ENCODE measurements at places on chromosomes 13 and 19.

GRCh38 chr19:42174958-42175734 lies 42.3 kb downstream of the DEDD2 start:
- DNase-seq = no peak

- DNase-seq = no peak
Measured at GRCh38 chr13:85597790-85598500, 201.3 kb downstream of the SLITRK6 start.

DNA sequence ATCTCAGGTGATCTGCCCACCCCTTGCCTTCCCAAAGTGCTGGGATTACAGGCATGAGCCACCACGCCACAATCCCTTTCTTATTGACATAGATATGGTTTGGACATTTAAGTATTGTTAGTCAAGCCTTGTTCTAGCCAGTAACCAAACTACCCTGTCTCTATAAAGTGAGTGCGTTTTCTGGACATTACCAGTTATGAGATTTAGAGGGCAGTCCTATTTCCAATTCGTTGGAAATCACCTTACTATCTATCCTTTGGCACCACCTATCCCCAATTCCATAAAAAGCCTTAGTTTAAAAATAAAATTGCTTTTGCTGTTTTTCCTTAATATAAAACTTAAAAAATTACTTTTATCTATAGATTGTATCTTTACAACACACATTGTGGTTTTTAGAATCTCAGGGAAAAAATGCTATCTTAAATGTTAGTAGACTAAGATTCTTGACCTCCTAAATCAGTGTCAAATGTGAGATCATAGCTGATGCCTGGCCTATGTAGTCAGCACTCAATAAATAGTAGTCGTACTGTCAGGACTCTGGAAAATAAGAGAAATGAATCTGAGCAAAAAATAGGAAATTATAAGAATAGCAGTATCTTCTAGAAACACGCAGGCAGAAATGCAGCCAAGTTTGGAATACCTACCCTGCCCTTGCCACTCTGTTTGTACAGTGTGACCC lies 57.0 kb downstream of the NUFIP1 start:
- DNase-seq = no peak

DNA sequence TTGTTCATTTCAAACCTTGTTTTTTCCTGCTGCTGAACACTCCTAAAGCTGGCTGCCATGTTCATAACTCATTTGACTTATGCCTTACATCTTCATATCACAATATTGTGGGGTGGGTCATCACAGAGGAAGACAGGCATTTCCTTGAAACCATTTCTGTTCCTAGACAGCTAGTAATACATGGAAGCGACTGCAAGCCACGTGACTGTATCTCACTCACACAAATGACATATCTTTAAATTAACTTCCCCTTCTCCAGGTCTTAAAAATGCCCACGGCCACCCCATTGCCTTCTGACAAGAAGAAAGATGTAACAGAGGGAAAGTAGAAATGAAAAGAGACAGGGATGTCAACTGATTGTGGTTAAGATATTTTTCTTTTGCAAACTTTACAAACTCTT lies 236.8 kb downstream of the LMO7 start:
- no peak for DNase-seq

DNA sequence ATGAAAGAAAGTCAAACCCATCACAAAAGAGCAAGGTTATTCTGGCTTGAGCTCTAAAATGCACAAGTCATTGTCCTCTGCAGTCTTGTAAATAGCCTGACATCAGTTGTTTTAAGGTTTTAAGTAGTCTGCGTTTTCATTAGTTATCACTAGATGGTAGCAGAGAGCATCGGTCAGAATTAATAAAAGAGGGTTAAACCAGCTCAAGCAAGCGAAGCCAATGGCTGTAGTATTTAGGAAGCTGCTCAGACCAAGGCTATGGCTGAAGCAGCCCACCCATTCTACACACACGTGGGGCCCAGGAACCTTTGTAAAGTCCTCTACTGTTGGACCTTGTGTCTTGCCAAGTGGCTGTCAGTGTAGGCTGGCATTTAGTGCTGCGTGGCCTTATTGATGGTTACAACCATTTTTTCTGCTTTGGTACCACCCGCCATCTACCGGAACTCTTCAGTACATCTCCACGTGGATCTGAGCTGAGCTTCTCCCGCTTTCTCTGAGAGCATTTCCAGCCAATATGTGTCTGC lies 13.3 kb upstream of the ZNF57 start:
- no peak for DNase-seq

GRCh38 chr13:105878119-105878700 lies 657.3 kb downstream of the EFNB2 start:
- no peak for DNase-seq

GRCh38 chr13:95535243-95535642 lies 17.3 kb upstream of the CLDN10 start:
- no peak for DNase-seq

DNA sequence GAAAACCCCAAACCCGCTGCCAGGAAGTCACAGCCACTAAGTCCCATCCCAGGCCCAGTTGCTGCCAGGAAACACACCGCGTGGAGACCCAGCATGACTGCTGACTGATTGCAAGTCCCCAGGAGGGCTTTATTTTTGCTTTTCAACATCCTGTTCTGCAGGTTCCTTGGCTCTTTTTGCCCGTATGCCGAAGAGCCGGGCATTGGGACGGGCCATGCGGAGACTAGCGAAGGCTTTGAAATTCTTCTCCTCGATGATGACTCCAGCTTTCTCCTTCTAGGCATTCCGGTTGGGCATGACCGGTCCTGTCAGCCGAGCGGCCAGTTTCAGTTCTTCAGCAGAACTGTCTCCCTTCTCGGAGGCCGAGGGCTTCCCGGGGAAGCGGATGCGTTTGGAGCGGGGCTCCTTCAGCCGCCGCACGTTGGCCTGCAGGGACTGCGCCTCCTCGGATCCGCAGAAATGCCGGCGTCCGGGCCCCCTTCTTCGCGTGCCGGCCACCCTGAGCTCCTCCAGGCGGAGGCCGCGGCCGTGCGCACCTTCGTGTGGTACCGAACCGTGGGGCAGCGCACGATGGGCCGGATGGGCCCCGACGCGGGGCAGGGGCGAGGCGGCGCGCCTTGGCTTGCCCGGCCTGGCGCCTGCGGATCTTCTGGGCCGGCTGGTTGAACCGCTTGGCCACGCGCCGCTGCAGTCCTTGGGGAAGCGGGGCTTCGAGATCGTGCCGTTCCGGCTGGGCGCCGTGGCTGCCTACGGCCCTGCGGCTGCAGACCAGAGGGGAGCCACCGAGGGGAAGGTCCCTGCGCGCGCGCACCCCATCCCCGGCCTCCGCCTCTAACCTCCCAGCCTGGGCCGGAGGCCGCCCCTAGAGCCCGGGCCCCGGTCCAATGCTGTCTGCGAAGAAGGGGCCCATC lies 15.2 kb downstream of the ZSCAN5C start:
- peak; percentile 40 for DNase-seq

DNA sequence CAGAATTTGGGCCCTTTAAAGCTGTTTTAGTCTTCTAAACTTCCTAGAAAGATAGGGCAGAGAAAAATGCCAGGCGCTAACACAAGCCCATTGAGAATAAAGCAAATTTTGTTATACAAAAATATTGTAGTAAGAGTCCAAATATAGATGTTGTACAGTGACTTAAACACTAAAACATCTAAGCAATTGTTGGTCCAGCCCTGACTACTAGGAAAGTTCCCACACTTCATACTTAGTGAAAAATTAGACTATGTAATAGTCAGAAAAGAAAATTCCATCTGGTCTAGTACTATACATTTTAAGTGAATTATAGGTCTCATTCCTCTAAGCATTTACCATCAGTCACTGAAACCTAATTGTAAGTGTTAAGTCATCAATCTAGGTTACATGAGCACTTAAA lies 1518.3 kb upstream of the SLC10A2 start:
- DNase-seq = no peak

GRCh38 chr19:20669263-20669662 lies 7.9 kb upstream of the ZNF626 start:
- no peak for DNase-seq

- no peak for DNase-seq
Measured at GRCh38 chr19:44912854-44913253, 1.6 kb upstream of the APOC1 start.

DNA sequence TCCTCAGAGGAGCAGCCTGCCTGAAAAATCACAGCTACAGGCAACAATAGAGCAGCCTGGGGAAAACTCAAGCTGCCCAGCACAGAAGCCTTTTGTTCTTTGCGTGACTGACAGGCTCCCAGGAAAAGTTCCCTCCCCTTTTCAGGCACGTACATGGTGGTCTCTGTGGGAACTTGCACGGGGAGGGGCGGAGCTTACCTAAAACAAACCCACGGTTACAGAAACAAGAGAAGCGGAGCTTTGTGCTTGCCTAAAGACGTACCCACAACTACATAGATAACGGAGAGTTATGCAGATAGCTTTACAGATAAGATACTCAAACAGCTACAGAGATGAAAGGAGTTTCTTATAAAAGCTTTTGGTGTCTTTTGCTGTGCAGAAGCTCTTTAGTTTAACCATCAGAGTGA lies 11.4 kb downstream of the ETFB start:
- peak; percentile 72 for DNase-seq

- DNase-seq = no peak
Measured at GRCh38 chr19:10682397-10683063, 18.7 kb upstream of the QTRT1 start.

- no peak for DNase-seq
Measured at GRCh38 chr19:5703819-5704818, 14.0 kb downstream of the RPL36 start.

GRCh38 chr19:12139269-12139668 lies 881 bp downstream of the ZNF20 start:
- DNase-seq = no peak

DNA sequence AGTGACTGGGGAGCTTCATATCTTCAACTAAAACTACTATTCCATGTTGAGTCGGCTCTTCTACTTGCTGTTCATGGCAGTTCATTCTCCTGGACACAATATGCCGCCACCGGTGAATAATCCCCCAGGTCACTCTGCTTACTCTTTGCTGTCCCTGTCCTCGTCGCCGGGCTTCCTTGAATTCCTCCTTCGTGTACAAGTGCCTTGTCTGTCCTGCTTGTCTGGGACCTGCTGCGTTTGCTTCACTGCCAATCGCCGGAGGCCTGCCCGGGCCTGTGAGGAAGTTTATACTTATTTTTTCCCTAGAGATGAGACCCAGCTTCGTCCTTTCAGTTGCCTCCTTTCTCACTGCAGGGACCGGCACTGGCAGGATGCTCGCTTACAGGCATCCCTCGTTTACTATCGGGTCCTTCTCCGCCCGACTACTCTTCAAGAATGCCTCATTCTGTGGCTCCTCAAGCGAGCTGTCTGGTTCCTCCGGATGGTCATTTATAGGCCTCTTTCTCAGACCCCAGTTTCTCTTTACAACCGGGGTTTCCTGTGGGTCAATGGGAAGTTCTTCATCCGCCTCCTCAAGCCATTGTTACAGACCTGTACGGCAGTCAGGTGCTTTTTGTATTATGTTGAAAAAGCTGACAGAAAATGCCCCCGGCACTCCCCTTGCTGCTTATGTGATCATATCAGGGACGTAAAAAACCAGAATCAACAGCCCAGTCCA lies 5.5 kb upstream of the ERVV-1 start:
- DNase-seq = no peak

DNA sequence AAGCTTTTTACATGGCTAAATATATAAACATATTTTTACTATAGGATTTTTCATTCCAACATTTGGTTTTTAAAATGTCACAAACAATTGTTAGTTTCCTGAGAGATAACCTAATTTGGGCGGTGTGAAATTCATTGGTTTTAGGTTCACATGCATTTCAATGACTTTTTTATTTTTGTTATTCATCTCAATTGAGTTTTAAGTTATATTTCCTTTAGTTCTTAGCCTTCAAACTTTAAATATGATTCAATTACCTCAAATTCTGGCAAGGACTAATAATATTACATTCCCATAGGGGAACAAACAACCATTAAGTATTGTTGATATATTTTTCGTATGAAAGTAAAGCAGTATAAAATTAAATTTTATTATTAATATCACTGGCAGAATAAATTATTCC lies 265.3 kb downstream of the SLITRK6 start:
- DNase-seq = no peak

DNA sequence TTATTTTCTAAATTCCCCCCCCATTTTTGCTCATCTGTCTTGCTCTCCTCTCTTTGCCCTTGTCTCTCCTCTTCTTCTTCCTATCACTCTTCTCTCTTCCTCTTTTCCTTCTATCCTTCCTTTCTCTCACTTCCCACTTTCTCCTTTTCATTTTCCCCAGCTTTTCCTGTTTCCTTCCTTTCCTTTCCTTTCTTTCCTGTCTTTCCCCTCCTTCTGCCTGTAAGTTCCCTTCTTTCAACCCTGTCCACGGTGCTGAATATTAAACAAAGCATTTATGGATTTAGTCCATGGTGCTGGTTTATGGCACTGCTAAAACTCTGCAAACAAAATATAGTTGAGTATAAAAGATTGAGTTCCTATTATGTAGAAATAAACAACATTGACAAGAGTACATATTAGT lies 27.6 kb downstream of the SCEL start:
- DNase-seq = no peak

GRCh38 chr19:51456541-51457290 lies 1.5 kb downstream of the SIGLEC8 start:
- DNase-seq = no peak

- DNase-seq = no peak
Measured at GRCh38 chr13:77733674-77734073, 36.2 kb downstream of the SLAIN1 start.

DNA sequence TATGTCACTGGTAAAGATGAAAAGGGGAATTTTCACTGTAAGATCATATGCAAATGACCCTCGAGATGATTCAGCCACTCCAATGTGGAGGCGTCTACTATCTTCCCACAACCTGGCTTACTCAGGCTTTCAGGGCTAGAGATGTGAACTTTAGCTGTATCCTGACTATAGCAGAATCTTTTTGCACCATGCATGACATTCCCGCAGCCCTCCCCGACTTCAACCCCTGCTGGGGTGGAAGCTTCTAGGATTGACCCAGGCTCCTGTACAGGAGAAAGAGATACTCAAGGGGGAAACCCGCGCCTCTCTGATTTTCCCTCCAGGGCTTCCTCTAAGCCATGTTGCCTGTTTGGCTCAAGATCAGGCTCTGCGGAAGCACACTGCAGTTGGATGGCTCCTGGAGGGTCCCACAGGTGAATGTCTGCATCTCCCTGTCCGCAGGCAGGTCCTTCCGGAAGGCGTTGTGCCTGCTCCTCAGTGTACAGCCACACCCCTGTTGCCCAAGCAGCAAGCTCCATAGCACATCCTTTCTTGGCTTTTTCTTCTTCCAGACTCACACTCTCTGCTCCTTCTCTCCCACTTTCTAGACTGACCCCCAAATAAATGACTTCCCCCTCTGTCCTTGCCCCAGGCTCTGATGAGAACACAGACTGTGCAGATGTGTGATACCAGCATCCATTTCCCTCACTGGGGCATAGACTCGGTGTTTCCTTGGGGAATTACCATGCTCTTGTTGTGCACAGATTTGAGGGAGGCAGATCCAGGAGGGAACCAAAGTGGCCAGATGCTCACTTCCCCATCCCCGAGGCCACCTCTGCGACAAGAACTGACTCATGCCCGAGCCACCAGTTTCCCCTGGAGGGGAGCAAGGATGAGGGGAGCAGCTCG lies 29.1 kb upstream of the POP4 start:
- no peak for DNase-seq
